ENCODE measurements at places on chromosomes 1 and 21.

GRCh38 chr1:47776667-47777131 is 220.5 kb downstream of the TRABD2B start:
- DNase-seq = no peak

GRCh38 chr1:39590546-39590945 is 14.0 kb upstream of the PABPC4 start:
- no peak for DNase-seq

GRCh38 chr1:160325252-160325651 is 17.8 kb downstream of the COPA start:
- no peak for DNase-seq

GRCh38 chr1:192808163-192808517 is 699 bp upstream of the RGS2 start:
- DNase-seq = no peak

DNA sequence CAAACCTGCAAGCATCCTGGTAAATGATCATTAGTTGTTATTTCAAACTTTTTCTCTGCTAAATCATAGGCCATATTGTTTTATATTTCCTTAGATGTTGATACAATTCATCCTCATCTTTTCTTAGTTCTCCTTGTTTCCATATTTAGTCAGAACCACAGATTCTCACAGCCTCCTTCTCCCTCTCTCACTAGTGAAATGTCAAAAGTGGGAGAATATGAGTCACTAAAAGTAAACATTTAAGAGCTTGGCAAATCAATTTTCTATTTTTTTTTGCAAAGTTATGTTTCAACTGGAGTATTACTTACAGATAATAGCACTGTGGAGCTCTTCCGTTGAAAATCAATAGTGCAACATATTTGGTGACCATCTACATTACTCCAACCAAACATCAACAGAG is 308.8 kb downstream of the COL11A1 start:
- no peak for DNase-seq

DNA sequence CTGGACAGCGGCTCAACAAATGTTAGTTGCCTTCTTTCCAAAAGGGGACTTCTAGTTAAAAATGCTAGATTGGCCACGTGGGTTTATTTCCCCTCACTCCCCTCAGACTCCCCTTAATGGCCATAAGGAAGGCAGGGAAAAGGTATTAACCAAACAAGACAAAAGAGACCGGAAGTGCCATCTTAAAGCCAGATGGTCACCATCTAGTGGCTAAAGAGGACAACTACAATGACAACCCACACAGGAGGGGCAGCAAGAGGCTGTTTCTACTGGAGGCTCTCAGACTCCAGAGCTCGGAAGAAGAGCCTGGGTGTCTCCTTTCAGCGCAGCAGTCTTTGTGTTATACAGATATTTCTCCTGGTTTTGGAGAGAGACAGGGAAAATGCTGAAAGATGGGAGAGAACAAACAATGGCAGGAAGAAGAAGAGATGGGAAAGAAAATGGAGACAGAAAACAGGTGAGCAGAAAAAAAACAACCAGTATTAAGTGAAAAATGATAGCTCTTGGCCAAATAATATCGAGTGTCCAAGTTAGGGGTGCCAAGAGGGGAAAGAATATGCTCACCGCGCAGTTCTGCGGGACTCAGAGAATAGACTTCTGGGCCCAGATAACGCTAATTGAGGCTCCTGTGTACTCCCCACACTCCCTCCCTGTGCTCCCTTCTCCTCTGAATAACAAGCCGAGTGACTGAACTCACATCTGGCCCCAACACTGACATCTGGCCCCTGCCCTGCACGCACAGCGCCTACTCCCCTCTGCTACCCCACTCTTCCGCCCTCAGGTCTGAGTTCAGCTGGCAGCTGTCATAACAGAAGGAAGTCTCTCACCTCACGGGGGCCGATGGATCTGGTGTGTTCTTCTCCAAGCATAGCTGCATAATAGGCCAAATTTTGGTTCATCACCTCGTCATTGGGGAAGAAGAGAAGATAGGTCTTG is 9.6 kb downstream of the P3H1 start:
- no peak for DNase-seq

GRCh38 chr1:175783126-175783722 is 39.8 kb upstream of the TNR start:
- no peak for DNase-seq

- no peak for DNase-seq
Measured at GRCh38 chr21:28537371-28538079, 455.2 kb downstream of the LTN1 start.

DNA sequence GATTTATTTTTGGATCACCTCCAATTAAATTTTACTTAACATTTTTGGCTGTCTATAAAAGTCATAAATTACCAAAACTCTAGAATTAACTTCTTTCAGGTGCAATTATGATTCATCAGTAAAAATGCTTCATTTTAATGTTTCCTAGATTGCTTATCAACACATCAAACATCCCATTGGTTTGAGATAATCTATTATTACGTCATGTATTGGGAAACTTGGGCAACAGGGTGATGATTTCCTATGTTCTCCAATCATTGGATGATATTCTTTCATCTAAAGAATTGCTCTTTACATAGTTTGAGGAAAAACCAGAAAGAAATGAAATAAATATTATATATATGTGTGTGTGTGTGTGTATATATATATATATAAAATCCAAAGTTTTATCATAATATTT is 76.8 kb upstream of the KCNJ6 start:
- no peak for DNase-seq

- DNase-seq = no peak
Measured at GRCh38 chr1:114594046-114594445, 12.6 kb upstream of the BCAS2 start.

GRCh38 chr1:193275773-193276172 is 89.4 kb upstream of the B3GALT2 start:
- no peak for DNase-seq

DNA sequence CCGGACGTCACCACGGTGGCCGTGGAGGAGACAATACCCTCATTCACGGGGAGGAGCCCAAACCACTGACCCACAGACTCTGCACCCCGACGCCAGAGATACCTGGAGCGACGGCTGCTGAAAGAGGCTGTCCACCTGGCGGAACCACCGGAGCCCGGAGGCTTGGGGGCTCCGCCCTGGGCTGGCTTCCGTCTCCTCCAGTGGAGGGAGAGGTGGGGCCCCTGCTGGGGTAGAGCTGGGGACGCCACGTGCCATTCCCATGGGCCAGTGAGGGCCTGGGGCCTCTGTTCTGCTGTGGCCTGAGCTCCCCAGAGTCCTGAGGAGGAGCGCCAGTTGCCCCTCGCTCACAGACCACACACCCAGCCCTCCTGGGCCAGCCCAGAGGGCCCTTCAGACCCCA is 7.0 kb downstream of the TNFRSF14 start:
- no peak for DNase-seq

GRCh38 chr1:100145116-100145515 is 12.2 kb downstream of the TRMT13 start:
- no peak for DNase-seq

DNA sequence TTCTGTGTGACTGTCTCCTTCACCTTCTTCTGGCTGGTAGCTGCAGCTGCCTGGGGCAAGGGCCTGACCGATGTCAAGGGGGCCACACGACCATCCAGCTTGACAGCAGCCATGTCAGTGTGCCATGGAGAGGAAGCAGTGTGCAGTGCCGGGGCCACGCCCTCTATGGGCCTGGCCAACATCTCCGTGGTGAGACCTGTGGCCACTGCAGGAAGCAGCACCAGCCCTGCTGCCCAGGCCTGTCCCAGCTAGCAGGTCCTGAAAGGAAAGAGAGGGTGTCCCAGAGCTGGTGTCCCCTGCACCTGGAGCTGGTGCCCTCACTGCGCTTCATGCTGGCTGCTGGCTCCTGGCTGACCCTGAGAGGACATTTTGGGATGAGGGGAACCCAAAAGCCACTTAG is 5.9 kb upstream of the ATXN7L2 start:
- DNase-seq = no peak

GRCh38 chr1:186094172-186094571 is 280.9 kb downstream of the TPR start:
- DNase-seq = no peak

GRCh38 chr1:240189386-240189989 is 97.8 kb downstream of the FMN2 start:
- DNase-seq = peak; percentile 11

DNA sequence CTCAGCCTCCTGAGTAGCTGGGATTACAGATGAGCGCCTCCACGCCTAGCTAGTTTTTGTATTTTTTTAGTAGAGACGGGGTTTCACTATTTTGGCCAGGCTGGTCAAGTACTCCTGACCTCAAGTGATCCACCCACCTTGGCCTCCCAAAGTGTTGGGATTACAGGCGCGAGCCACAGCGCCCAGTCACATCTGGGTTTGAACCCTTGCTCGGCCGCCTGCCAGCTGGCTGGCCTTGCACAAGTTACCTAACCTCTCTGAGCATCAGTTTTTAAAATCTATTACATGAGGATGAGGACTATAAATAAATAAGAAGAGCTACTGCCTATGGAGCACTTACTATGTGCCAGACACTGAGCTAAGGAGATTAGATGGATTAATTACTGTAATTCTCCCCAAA is 17.7 kb upstream of the PADI2 start:
- no peak for DNase-seq

DNA sequence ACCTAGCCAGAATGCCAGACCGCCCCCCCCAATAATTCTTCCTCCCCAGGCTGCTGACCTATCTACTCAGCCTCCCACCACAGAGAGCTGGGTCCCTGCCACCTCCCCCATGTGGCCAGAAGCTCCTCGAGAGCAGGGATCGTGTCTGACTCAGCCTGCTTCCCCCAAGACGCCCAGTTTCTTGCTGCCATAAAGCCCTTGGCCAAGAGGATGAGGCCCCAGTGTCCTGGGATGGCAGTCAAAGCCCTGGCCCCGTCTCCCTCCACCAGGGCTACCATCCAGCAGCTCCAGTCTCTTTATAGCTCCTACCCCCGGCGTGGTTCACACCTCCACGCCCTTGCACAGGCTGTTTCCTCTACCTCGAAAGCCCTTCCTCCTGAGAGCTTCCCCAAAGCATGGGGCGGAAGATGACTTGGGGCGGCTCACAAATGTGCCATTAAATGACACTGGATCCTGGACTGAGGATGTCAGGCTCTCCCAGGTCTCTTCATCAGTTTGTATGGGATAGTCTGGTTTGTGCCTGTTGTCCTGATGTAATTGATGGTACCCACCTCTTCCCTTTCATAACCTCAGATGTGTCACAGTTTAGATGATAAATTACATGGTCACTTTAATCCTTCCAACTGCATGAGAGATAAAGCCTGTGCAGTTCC is 13.2 kb downstream of the ADGRB2 start:
- DNase-seq = peak; percentile 27

DNA sequence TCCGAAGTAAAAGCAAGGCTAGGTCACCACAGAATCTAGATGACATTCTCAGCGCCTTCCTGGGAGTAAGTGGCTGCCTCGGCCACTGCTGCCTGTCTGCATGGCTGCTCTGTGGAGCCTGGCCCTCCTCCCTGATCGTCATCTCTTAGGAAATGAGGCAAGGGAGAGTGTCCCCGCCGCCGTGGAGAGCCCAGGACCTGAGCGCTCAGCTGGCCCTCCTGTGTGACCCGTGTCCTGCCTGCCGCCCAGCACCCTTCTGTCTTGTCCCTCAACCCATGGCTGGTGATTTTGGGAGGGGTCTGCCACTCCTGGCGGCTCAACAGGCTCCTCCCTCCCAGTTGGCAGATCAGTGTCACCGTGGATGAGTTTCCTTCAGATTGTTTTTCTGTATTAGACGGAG is 156.4 kb upstream of the COL6A1 start:
- DNase-seq = no peak

DNA sequence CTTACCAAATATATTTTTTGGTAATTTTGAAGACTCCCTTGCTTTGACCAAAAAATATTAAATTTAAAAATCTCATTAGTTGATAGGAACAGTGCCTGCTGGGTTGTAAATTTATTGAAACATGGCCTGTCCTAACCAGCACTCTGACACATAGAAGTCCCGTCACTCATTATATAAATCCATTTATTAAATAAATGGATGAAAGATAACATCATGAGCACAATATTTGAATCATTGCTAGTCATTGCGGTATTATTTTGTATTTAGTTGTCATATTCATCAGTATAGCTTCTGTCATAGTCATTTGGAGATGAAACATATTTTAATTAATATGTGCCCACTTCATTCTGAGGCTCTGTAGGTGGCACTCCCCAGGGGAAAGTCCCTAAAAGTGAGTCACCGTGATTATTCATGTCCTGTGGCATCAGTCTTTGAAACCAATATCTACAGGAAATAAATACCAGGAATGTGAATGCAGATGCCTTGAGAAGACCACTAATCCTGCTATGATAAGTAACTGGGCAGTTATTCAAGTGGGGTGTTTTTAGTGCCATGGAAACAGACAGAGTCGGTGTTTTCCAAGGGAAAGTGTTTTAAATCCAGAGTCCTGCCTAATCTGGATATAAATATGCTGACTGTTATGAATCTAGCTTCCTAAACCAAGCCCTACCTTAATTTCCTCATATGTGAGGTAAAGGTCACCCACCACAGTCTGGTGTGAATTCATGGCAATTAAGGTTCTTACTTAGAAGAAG is 302.0 kb downstream of the DUSP10 start:
- DNase-seq = peak; percentile 40

- DNase-seq = no peak
Measured at GRCh38 chr1:161157867-161158266, 1.4 kb upstream of the USP21 start.

DNA sequence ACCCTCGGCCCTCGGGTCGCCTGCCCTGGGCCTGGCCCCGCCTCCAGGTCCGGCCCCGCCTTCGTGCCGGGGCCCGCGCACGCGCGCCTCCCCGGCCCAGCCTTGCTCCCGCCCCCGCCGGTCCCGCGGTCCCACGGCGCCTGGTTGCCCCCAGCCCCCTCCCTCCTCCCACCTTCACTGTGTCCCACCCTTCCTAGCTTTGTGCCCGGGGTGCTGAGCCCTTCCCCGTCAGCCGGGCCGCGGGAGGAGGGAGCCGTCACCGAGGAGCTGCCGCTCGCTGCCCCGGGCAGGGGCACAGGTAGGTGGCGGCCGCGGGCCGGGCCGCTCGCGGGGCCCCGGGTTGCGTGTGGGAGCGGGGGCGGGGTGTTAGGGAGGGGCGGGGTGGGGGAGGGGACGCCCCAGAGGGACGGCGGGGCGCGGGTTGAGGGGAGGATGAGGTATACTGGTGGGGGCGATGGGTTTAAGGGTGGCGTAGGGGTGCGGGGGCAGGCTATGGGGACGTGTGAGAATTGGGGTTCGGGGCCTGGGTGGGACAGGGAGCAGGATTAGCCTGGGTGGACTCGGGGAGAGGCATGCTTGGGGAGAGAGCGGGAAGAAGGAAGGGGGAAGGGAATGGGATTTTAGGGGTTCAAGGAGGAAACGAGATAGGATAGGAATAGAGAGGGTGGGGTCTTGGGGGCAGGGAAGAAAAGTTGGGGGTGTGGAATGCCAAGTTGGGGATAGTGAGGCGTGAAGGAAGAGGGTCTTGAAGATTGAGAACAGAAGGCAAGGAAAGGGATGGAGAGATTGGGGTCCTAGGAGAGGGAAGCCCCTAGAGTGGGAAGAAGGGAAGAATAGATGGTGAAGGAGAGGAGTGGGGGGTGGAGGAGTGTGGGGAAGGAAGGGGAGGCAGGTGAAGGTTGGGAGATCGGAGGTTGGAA is at the start of gene LRRC42:
TSS of gene LRRC42 (plus strand) at position 99 of the 920 bp plus-strand sequence. CDS start 5,650 bp downstream, outside the sequence.
- no peak for DNase-seq

GRCh38 chr1:150621497-150622302 is 7.7 kb downstream of the ENSA start:
- peak; percentile 73 for DNase-seq

Measured in CD4-positive, alpha-beta T cell treated with Interleukin-6 at 100 ng/mL for 8 hours (primary cell).